Daoy (cell line): ENCODE measurements at places on chromosomes 7 and 10. TPM values are rescaled to one million over a fixed set of nuclear protein-coding genes. Genes with fewer than 3 reads are reported as not detected.

DNA sequence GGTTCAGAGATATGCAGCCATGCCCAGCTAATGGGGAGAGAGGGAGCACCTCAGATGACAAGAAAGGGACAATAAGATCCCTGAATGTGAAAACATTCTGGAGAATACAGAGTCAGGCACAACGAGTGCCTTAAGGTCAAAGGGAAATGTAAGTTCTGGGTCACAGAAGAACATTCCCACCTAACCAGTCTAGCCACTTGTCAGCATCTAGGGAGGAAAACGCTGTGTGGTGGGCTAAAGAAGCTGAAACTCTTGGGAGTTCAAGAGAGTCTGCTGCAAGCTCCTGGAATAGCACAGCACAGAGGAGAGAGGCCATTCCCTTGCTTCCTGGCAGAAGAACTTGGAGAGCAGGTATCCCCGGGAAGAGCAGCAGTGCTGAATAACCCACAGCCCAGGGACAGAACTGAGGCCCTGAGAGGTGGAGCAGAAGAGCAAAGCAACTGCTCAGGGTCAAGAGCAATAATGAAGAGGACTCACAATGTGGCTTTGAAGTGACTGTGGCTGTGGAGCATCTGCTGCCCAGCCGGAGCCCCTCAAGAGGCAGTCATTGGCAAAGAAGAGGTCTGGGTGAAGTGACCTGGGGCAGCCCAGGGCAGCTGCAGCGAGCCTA, 182.3 kb downstream of the NPSR1 start:
- DNase-seq: no peak

The GCK gene
- 0.46 TPM in 1 of 2 replicates, not detected in the other for total RNA-seq

DNA sequence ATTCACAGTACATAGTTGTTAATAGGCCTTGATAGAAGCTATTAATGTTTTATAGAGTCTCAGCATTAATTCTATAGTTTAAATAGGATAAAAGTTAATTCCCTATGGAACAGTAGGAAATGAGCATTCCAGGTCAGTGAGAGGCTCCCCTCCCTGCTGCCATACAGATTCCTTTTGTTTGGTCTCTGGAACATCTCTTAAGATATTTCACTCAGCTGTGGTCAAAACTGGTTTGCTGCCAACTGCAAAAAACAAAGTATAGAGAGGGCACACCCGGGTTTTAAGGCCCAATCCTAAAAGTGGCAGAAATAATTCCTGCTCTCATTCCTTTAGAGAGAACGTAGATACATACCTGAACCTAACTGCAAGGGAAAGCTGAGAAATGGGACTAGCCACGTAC, 51.3 kb downstream of the MDFIC start:
- no peak for DNase-seq

The PLEKHA8 gene
- total RNA-seq: 21.0 and 23.2 TPM in 2 replicates

The INMT gene
- total RNA-seq: 0.06 TPM in 1 of 2 replicates, not detected in the other

DNA sequence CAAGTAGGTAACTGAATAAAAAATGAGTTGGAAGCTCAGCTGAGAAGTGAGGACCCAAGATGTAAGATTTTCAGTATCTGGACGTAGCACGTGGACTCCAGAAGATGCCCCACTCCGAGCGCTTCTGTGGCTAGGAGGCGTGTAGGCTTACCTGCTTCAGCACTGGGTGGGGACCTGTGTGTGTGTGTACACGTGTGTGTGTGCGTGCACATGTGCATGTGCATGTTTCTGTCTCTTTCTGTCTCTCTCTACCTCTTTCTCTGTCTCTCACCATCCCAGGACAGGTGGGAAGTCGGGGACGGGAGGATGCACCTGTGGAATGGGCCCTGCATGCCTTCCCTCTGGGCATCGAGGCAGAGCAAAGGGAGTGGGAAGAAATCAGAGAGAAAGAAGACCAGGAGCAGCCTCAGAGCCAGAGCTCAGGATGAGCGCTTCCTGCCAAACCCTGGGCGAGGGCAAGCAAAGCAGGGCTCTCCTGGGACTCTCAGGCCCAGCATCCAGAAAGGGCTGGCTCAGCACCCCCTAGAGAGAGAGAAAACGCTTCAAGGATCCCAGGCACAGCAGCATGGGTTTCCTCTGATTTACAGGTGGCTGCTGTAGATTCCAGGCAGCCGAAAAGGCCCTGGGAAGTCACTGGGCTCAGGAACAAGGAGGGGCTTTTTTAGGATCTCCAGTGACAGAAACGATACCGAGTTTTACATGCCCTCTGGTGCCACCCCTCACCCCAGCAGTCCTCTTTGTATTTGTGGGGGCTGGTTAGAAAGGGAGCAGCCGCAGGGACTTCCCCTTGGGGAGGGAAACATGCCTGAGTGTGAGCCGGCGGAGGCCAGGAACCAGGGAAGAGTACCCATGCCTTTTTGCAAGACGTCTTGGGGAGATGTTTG, 28.5 kb downstream of the CXCL12 start:
- no peak for DNase-seq

The CAMK2B gene
- total RNA-seq: 0.06 TPM in 1 of 2 replicates, not detected in the other

GRCh38 chr10:90308223-90308622, 549.6 kb downstream of the HTR7 start:
- DNase-seq: no peak

DNA sequence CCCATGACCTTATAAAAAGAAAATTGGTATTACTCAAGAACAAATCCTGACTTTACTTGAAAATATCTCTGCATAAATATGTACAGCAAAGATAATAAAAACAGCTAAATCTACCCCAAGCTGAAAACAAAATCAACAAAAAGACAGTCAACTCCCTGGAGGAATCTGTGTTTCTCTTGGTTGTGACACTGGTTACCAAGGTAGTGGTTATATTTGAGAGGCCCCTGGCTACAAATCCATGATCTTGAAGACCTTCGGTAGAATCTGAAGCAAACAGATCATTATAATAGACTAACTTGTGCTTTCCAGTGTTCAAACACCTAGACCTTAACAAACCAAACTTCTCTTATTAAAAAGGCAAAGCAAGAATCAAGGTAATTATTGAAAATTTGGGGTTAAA, 123.9 kb upstream of the SGCE start:
- no peak for DNase-seq

DNA sequence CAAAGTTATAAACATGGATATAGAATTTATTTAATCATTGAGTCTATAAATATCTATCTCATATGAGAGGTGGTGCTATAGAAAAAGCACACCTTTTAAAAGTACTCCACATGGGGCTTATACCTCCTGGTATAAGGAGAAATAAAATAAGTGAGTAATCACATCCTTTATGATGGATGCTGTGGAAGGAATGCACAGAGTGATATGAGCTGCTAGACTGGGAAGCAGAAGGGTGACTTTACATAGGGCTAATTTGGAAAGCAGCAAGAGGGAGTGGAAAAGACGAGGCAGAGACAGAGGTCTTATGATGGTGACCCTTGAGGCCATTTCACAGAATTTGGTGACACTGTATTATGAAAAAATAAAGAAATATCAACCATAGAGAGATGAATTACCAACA, 59.4 kb upstream of the AHR start:
- DNase-seq: peak; percentile 51

The EGR2 gene
- 1.4 and 3.1 TPM in 2 replicates for total RNA-seq

GRCh38 chr7:51025668-51026067, 243.0 kb upstream of the GRB10 start:
- DNase-seq: no peak

DNA sequence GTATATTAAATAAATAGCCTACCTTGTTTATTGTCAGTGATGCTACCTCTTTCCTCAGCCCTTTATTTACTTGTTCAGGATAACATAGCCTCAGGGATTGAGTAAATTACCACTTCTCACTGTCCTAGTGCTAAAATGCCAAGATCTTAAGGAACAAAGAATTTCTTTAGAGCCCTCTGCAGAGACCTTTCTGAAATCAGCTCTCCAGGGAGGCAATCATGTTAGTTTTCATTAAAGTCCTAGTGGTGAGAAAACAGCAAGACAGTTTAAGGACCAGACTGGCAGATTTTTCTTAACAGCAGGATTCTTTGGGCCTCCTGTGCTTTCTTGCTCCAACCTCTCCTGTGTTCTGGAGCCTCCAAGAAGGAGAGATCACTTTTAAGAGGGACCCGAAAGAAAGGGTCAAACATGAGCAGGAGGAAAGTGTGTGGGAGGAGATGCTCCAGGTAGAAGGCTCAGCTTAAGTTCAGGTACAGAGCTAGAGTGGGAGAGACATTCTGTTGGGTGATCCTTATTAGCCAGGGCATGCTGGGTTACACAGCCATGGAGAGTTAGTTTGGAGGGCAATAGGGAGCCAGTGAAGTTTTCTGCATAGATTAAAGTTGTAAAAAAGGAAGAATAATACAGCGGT, 1.2 kb upstream of the PLCE1 start:
- DNase-seq: no peak

GRCh38 chr10:91672021-91672608, 39.2 kb upstream of the PPP1R3C start:
- peak; percentile 75 for DNase-seq

GRCh38 chr10:96666741-96667140, 53.6 kb downstream of the PIK3AP1 start:
- no peak for DNase-seq

The KIAA1549 gene
- 1.8 and 2.0 TPM in 2 replicates for total RNA-seq

The PRLHR gene
- not detected in 2 replicates for total RNA-seq

DNA sequence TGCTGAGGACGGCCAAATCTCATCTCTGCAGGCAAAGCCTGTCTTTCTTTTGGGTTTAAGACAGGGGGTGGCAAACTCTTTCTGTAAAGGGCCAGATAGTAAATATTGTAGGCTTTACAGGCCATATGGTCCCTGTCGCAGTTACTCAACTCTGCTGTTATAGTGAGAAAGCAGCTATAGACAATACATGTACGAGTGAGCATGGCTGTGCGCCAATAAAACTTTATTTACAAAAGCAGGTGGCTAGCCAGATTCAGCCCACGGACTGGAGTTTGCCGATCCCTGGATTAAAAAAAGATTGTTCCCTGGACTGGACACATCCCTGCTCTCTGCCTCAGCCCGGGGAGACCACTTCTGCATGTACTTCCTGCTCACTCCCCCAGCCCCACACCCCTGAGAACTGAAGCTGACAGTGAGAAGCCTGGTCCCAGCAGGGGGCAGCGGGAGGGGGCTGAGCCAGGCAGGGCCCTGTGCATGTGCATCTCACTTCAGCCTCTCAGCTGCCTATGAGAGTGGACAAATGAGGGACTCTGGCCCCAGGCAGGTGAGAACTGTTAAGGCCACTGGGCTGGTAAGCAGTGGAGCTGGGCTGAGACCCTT, 392.4 kb downstream of the PLXNA4 start:
- no peak for DNase-seq

- DNase-seq: no peak
Measured at GRCh38 chr10:31851216-31851615, 77.4 kb downstream of the ARHGAP12 start.

DNA sequence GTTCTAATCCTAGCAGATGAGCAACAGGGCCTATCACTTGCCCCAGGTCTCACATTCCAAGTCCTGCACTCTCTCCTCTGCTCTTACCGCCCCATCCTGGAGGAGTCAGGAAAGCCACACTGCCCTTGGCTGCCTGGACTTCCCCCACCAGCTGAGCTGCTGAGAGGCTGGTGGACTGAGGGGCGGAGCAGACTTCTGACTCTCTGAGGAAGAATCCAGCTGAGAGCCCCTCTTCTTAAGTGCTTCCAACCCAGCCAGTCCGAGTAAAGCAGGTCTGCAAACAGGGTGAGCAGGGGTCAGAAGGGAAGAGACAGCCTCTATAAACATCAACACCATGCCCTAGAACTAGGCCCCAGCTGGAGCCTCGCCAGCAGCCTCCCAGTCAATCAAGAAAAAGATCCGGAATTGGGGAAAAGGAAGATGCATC, 92.4 kb upstream of the TMEM72 start:
- no peak for DNase-seq

- DNase-seq: no peak
Measured at GRCh38 chr10:23478570-23478969, 39.7 kb downstream of the OTUD1 start.

GRCh38 chr7:122304319-122304975, at the start of gene FEZF1:
TSS of gene FEZF1 (minus strand) at chr7:122304750. CDS start at chr7:122304437, 313 bp downstream.
- peak; percentile 88 for DNase-seq

- no peak for DNase-seq
Measured at GRCh38 chr7:150829426-150829825, 22.9 kb upstream of the AOC1 start.

The CFAP58 gene
- 0.06 TPM in 2 replicates for total RNA-seq

The CLCN1 gene
- total RNA-seq: 0.23 TPM in 1 of 2 replicates, not detected in the other

DNA sequence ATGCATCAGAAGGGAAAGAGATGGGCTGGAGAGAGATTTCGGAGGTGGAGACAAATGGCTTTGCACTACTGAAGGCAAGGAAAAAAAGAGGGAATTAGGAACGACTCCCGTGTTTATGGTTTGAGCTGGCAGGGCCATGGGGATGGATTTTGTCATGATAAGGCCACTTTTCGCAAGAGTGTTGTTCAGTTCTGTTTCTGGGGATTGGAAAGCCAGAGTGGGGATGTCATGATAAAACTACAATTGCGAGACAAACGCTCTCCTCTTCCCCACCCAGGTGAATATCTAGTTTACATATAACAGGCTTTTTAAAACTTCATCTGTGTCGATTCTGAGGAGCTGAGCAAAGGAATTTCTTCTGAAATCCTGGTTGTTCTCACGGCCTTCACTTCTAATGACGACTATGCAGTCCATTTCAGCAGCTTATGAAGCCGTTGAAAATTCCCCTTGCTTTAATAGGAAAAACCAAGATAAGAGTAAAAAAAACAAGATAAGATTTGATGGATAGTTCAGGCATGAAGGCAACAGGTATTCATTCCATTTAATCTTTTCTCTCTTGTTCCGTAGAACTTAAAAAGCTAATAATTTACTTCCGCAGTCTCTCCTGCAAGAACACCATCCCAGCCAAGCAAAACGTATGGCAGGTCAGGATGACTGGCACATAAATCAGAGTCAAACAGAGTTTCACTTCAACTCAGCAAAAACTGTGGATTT, 245.6 kb upstream of the PITRM1 start:
- no peak for DNase-seq

DNA sequence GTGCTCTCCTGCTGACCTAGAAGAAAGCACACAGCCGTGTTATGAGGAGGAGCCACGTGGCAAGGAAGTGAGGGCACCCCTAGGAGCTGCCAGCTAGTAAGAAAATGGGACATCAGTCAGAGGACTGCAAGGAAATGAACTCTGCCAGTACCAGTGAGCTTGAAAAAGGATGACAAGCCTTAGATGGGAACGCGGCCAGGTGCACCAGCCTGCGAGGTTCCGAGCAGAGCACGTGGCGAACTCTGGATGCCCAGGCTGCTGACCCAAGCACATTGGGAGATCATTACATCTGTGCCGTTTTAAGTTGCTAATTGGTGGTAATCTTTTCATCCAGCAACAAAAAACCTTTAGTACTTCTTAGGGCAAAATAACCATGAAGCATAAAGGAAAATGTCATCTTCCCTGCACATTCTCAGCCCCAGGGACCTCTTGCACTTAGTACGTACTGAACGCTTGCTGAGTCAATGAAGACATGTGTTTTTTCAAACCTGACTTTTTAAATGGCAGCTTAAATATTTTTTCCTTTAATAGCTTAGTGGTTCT, 69.4 kb downstream of the AMZ1 start:
- DNase-seq: peak; percentile 86
